ENCODE measurements at places on chromosomes 6 and 20. TPM values are rescaled to one million over a fixed set of nuclear protein-coding genes. Genes with fewer than 3 reads are reported as not detected.

GRCh38 chr6:156474507-156475120 lies 302.6 kb upstream of the ARID1B start:
- no peak for DNase-seq

- no peak for DNase-seq
These were observed 38.7 kb downstream of the IGF2R start for GRCh38 chr6:160007611-160008010.

- DNase-seq: no peak
These were observed 272.7 kb upstream of the FOXQ1 start for GRCh38 chr6:1039191-1039590.

DNA sequence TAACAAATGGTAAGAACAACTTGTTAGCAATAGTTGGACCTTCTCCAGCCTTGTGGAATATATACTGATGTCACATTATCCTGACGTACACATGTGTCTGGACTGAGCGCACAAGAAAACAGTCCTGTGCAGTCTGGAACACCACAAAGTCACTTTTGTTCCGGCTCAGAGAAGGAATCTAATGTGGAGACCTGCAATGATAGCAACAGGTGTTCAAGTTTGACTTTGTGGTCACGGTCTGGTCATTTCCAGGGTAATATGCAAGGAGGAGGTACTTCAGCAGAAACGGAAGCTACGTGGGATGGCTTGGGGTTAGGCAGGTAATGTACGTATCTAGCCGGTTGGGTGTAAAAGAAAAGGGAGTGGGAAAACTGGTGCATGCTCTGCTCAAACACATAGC lies 687.2 kb upstream of the AGPAT4 start:
- DNase-seq: no peak

DNA sequence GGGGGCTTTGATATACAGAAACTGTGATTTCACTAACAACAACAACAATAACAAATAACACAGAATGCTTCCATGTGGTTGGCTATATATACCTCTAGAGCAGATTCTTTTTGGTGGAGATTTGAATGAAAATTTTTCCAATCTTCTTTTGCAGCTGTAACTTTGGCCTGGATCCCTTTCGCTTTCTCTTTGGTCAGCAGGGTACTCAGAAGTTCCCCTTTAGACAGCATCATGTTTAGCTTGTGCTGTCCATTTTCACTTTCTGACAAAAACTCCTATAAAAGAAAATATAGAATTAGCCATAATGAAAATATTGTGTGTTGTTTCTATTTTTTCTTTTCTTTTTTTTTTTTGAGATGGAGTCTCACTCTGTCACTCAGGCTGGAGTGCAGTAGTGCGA lies 264.2 kb downstream of the SYNE1 start:
- no peak for DNase-seq

DNA sequence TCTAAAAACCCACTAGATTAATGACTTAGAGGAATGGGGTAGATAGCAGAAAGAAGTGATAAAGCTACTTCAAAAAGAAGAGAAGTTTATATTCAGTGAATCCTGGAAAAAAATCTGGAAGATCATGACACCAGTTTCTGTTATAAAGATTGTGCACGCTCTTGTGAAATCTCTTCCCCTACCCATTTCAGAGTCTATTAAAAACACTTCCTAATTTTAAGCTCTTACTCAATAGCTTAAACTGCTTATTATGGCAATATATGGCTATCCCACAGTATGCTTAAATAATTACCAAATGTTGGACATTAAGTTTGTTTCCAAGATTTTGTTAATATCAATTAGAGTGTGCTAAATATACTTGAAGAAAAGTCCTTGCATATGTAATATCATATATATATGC lies 585.3 kb upstream of the MAN1A1 start:
- DNase-seq: no peak

DNA sequence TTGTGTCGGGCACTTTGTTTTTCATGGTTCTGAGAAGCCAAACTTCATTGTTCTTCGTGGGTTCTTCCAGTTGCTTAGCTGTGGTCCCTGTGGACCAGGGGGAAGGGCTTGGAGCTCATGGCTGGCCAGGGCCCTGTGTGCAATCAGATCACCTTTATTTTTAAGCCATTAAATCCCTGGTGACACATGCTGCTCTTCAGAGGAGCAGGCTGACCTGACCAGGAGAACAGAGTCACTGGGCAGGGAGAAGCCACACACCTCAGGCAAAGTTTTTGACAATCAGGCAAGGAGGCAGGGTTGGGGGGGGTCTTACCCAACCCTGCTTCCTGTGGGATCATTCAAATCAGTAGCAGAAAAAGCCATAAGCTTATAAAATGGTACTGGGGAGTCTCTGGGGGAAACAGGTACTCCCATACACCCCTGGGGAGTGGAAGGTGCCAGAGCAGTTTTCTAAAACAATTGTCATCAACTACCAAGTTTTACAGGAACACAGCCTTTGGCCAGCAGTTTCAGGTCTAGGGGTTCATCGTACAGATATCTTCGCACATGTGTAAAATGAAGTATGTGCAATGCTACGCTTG lies 37.0 kb upstream of the PREX1 start:
- DNase-seq: no peak

DNA sequence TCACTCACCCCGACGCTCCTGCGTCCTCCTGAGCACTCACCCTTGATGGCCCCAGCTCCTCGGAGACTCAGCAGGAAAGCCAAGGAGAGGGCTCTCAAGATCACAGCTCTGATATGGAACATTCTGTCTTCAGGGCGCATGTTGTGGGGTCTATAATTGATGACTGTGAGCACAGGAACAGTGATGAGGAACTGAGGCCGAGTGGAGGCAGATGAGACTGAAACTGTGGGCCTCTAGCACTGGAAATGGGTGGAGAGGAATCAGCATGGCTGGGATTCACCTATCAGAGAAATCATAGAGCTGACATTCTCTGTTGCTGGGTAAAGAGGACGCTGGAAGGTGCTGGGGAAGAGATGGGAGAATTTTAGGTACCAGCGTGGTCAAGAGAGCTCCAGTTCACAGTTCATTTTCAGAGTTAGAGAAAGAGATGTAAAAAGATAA lies at the start of gene HLA-DPA1:
Gene HLA-DPA1, minus strand, starts transcription at position 219 of the 441 bp plus-strand sequence.
- DNase-seq: no peak

DNA sequence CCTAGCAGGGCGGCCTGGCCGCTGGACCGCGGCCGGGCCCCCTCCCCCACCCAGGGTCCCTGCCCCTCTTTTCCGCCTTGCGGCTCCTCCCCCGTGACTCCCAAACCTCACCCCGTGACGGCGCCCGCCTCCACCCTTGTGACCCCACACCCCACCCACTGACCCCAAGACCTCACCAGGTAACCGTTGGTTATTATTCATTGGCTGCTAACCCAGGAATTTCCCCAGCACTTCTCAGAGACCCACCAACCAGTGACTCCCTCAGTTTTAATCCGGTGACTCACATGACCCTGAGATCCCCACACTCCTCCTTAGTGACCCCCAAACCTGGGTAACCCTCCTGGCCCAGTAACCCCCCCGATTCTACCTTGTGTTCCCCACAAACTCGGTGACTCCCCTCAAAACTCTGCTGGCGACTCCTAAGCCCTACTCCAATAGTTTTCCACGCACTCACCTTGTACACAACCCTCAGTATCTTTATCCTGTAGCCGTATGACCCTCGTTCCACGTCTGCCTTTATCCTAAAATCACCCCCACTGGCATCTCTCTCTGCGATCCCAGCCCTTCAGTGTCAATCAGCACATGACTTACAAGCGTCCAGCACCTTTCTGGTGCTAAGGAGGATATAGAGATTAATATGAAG lies 534 bp downstream of the ZNF76 start:
- DNase-seq: no peak

DNA sequence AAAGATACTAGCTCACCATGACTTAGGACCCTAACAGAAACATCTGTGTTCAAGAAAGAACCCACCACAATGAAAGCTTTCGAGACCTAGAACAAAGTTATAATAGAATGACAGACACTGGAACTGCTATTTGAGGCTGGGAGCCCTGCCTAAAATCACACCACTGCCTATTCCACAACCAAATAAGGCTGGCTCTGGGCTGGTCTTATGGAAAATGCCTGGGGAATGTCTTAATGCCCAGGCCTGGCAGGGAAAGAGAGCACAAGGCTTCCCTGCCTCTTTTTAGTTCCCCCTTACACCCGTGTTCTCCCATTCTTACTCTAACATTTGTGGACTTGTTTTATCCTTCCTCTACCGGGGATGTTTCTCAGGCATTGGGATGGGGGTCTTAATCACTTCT lies 5.6 kb upstream of the METTL24 start:
- DNase-seq: no peak

- DNase-seq: no peak
These were observed 640.0 kb upstream of the GJE1 start for GRCh38 chr6:141492521-141493284.

GRCh38 chr6:148716811-148717210 lies 30.0 kb upstream of the UST start:
- no peak for DNase-seq

DNA sequence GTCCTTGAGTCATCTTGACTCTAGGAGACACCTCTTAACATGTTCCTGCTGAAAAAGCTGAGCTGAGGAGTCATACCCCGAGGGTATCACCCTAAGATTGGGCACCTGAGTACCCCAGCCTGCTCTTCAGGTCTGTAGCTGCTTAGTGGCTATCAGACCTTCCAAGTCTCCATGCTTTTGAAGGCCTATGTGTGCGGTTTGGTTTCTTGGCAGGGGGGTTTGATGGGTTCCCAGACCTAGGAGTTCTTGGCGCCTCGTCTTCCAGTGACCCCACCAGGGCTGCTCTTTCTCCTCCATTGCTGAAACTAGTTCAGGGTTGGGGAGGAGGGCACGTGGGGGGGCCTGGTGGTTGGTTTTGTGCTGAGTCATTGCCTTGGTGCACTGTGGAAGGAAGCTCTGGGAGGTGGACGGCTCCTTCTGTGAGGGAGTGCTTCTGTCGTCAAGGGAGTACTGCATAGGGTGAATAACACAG lies 20.1 kb downstream of the IGF2R start:
- no peak for DNase-seq

GRCh38 chr20:20527661-20528060 lies 159.8 kb downstream of the INSM1 start:
- no peak for DNase-seq

DNA sequence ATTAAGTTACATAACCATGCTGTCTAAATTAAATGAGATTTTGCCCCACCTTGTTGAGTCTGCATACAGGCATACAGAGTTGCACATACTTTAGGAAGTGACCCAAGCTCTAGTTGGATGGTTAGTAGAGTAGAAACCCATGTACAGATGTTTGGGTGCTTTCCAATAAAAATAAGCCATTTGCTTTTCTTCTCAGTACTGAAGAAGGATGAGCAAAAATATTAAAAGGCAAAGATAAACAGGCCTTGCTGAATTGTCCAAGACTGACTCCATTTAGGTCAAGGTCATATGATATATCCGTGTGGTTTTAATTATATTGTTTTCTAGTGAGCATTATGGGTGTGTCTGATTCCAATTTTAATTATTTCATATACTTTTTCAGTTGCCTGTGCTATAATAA lies 589.4 kb downstream of the RFPL4B start:
- DNase-seq: no peak

DNA sequence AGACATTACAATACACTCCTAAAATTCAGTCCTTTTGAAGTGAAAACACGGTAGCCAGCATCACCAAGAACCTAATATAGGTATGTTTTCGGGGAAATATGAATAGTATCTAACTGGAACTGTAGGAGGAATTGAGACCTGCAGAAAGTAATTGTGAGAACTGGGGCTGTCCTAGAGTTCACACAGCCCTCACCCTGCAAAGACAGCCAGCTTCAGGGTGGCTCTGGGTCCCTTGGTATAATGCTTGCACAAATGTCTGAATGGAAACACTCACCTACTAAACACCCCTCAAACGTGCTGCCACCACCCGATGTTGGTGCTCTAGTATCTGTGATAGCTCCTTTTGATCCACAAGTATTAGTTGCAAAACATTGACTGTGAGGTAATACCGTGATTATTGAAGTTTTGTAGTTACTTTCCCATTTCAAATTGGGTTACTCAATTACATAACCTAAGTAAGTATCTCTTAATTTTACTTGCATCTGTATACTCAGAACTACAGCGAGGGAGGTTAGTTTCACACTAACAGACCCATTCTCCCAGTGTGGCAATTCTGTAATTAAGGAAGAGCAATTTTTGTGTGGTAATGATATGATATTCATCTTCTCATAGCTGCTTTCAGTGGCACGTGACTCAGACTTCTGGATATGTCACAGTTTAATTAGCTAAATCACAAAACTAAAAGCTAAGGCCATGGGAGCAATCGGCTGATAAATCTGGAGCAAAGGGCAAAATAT lies 129.5 kb downstream of the INSM1 start:
- DNase-seq: no peak

- DNase-seq: no peak
These were observed 70.7 kb downstream of the MYB start for GRCh38 chr6:135251498-135252441.

DNA sequence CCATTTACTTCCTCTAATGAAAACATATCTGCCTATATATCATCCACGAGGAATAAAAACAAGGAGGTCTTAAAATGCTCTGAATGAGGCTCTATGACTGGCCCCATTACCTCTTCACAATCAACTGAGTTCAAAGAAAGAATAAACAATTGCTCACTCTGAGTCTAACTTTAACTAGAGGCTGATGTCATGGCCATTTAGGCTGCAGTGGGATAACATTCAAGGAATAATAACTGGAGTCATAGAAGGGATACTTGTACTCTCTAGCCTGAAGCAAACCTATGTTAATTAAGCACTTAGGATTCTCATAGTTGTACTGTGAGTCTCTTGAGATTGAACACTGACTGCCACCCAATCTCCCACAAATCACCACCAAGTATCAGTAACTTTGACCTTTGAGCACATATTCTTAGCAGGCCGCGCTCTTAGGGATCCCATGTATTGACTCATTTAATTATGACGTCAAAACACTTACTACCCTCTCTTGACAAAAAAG lies 70.2 kb downstream of the PERP start:
- no peak for DNase-seq

- DNase-seq: peak; percentile 79
These were observed at the start of gene NINL for GRCh38 chr20:25584905-25585704. Gene NINL, minus strand, starts transcription at chr20:25585531. Its CDS starts 58,944 bp downstream, at chr20:25526587.

- DNase-seq: no peak
These were observed 41.3 kb upstream of the HFE start for GRCh38 chr6:26045928-26046368.

- DNase-seq: no peak
These were observed 194.9 kb upstream of the ZNF184 start for GRCh38 chr6:27667657-27668441.

DNA sequence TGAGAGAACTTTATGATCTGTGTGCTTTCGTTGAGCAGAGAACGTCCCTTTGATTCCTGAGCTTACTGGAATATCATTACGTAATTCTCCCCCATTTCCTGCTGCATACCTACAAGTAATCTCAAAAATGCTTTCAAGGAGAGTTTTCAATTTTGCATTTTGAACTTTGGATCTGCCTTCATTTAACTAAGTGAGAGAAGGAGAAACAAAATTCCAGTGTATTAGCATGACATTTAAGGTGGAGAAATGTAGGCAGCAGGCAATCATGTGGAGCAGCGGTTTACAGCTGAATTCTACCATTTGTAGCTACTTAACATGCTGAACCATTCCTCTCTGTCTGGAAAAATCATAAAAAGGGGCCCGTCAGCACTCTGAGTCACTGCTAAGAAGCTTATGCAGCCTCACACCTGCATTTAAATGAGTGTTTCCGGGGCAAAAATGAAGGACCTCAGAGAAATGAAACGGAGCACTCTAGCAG lies 451.5 kb downstream of the PLCB1 start:
- peak; percentile 84 for DNase-seq

- peak; percentile 74 for DNase-seq
These were observed 8.1 kb upstream of the TSPYL1 start for GRCh38 chr6:116287689-116288282.

ABRACL gene
- 59.3 TPM for polyA plus RNA-seq

SNPH gene
- 26.9 TPM for polyA plus RNA-seq

IRF4 gene
- 0.08 TPM for polyA plus RNA-seq

NEDD9 gene
- polyA plus RNA-seq: 6.3 TPM

CST1 gene
- not detected for polyA plus RNA-seq

FNDC11 gene
- polyA plus RNA-seq: 8.0 TPM

DLL1 gene
- polyA plus RNA-seq: 22.0 TPM

WFDC10B gene
- not detected for polyA plus RNA-seq

All from brain (organoid and tissue), 16 donors.